ENCODE measurements at places on chromosomes 12 and 14. TPM values are rescaled to one million over a fixed set of nuclear protein-coding genes. Genes with fewer than 3 reads are reported as not detected.

The MNAT1 gene
- 19.8 TPM for total RNA-seq

The OAS1 gene
- total RNA-seq = 67.9 TPM

The VIPAS39 gene
- total RNA-seq = 17.8 TPM

The KSR2 gene
- 2.8 TPM for total RNA-seq

- DNase-seq = no peak
These were observed 119.2 kb downstream of the TBC1D30 start for GRCh38 chr12:64943686-64944085.

DNA sequence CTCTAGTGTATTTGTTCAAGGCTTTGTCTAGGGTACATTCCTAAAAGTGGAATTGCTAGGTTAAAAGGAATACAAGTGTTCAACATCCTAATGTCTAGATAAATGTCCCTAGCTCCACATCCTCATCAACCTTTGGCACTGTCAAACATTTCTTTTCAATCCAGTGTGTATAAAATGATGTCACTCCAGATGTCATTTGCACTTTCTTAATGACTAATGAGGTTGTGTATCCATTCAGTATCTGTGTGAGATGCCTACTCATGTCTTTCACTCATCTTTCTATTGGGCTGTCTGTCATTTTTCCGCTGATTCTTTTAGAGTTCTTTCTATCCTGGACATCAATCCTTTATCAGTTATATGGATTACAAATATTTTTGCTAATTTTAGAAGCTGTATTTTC lies 43.3 kb downstream of the ARMH4 start:
- DNase-seq = no peak

- DNase-seq = no peak
These were observed 48.2 kb downstream of the AREL1 start for GRCh38 chr14:74664717-74665116.

DNA sequence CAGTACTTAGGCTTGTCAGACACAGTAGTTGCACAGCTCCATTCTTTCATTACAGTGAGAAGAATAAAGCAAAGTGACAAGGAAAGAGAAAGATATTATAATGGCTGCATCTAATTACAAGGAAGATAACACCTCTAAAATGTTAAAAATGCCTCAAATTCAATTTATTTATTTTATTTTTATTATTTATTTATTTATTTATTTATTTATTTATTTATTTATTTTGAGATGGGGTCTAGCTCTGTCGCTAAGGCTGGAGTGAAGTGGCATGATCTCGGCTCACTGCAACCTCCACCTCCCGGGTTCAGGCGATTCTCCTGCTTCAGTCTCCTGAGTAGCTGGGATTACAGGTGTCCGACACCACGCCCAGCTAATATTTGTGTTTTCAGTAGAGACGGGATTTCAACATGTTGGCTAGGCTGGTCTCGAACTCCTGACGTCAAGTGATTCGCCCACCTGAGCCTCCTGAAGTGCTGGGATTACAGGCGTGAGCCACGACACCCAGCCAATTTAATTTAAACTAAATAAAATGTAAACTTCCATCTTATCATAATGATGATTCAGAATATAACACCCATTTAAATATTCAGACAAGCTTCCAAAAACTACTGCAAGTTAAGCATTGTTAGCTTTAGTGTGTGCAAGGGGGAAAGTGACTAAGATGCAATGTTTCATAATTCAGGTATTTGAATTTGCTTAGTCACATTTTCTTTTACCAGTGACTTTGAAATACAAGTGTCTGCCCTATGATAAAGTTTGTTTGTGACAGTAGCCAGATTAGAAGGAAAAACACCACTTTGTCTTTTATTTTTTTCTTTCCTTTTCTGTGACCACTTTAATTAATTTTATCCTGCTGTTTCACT lies 2.4 kb upstream of the CFAP54 start:
- DNase-seq = no peak

DNA sequence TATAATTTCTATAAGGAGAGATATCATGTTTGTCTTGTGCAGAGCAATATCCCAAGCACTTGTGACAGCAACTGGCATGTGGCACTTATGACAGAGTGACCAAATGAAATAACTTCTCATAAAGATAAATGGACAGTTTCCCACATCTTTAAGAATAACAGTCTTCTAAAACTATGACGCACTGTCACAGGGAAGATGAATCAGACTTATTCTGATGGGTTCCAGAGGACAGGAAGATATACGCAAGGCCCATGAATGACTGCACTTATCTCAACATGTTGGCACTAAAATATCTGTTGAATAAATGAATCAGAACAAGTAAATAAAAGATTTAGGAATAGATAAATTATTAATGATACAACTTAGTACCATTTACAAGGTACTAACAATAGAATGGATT lies 465.8 kb upstream of the SYT1 start:
- DNase-seq = no peak
